Sciatic nerve (tissue), 2 donors: ENCODE measurements at places on chromosomes 4 and X.
A peak's percentile ranks its signal among the peaks of the same experiment; 100 is the strongest.

GRCh38 chr4:8110071-8110986 is 48.3 kb downstream of the ABLIM2 start:
- DNase-seq = no peak

DNA sequence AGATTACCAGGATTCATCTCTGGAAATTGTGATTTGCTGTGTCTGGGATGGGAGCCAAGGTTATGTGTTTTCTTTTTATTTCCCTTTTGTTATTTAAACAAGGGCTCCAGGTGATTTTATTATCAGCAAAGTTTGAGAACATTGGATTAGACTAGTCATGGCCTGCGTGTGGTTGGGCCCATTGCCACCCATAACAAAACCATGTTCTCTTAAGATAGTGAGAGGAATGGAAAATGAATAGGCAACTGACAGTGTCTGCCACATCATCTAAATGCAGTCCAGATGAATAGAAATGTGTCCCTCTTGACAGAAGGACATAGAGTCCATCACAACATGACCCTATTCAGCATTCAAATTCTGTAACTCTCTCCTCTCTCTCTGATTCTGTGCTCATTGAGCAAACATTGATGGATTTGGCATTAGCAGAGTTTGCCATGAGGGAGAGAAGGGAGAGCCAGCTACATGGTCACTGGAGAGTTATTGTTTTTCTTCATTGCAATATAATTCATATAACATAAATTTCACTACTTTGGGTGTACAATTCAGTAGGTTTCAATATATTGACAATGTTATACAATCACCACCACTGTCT is 11.7 kb downstream of the XK start:
- DNase-seq = no peak

GRCh38 chr4:33090910-33091309 is 2370.7 kb downstream of the PCDH7 start:
- DNase-seq = no peak

GRCh38 chr4:123706973-123707372 is 310.4 kb downstream of the SPRY1 start:
- DNase-seq = no peak

DNA sequence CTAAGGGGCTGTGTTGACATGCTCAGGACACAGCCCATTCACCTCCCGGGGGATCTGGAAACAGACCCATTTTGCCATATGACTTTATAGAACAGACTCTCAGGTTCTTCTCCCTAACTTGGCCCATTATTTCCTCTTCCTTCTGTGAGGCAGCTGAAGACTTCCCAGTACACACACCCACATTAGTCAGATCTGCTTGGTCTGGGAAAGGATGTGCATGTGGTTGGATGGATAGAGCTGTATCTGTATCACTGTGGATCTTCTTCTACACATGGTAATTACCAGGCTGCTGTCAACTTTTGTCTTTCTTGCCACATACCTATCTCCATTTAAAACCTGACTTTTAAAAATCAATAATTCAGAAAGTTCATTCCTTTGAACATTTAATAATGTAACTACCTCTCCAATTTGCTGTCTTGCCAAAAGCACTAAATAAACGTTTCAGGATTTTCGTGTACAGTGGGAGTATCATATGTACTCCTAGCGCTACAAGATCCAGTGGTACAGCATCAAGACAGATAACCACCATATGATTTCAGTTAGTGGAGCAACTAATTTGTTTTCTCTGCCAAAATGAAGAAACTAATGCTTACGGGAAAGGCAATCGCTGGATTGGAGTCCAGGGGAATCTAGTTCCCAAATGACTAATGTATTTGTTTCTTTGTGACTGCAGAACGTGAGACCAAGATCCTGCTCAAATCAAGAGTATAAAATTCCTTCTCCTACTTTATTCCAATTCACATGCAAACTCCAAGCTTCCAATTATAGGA is 134.1 kb upstream of the MAP3K15 start:
- no peak for DNase-seq

GRCh38 chrX:39022106-39022505 is 220.8 kb downstream of the MID1IP1 start:
- DNase-seq = no peak

DNA sequence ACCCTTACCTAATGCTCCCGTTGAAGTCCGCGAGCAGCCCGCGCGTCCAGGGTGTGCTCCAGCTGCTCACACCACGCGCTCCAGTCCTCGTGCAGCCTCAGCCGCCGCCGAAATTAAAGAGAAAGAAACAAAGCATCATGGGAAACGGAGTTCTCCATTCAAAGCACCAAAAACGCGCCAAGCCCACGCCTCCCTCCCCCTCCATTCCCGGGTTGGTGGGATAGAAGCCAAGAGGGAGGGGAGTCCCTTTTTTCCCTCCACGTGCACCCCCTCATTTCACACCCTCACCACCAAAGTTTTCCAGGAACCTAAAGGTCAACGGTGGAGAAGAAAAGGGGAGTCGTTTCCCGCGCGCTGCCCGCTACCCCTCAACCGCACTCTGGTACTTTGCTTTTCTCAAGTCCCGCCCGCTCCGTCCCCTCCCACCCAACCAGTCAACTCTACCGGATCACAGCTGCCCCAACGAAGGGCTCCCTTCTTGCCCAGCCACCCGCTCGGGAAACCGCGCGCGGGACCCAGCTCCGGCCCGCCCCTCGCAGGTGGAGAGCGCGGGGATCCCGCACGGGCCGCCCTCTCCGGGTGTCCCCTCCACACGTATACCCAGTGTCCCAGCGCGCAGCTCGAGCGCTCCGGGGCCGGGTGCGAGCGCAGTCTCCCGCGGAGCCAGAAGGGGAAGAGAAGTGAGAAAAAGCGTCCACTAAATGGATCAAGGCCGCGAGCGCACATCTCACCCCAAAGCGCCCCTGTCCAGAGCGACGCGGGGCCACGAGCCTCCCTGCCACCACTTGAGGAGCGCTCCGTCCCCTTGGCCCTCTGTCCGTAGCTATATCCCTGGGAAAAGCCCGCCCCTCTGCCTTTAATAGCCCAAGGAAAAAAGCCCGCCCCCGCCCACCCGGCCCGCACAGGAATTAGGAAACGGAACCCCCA is 65.1 kb upstream of the CCDC160 start:
- peak; percentile 67 for DNase-seq

DNA sequence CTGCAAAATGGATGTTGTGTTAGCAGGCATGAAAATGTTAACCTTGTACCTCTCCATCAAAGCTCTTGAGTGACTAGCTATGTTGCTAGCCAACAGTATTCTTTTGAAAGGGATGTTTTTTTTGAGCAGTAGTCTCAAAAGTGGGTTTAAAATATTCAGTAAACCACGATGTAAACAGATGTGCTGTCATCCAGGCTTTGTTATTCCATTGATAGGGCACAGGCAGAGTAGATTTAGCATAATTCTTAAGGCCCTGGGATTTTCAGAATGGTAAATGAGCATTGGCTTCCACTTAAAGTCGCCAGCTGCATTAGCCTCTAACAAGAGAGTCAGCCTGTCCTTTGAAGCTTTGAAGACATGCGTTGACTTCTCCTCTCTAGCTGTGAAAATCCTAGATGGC is 18.4 kb downstream of the FGF2 start:
- no peak for DNase-seq

GRCh38 chr4:1330761-1331590 is 16.0 kb upstream of the UVSSA start:
- no peak for DNase-seq

- no peak for DNase-seq
These were observed 21.3 kb upstream of the ADRA2C start for GRCh38 chr4:3744901-3745300.

DNA sequence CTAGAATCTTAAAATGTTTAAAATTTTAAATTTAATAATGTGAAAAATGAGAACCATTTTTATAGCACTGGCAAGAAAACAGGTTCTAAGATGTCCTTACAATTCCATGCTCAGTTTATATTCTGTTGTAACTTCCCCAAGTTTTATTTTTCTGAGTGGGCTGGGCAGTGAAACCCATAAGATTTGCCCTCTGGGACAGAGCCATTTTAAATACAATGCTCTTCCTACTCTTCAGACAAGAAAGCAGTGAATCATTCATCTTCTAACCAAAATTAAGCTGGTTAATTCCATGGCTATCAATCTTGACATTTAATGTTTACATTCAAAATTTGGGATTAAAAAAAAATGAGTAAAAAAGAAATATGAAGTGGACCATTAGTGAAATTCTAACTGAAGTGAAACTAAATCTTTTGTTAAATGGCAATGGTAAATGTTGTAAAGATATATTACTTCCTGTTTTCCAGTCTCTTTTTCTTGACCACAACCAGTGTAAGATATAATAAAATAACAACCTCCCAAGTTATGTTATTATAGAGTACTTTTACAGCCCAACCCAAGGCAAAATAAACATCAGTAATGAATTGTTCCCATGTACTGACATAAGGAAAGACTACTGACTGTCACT is 37.2 kb upstream of the PTPN13 start:
- no peak for DNase-seq

DNA sequence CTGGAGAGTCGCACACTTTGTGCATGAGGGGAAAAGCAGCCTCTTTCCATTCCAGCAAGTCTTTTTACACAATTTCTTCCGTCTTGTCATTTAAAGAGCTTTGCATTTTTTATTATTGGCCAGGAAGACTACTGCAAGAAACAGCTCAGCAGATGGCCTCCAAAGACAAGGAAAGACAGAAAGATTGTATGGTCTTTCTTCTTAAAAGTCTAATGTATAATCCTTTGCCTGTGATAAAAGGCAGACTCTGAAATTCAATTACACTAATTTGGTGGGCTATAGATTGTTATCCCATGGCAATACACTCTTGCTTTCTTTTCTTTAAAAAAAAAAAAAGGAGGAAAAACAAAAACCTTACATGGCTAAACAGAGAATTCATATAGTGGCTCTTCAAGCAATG is 5.9 kb downstream of the CAPN6 start:
- no peak for DNase-seq

DNA sequence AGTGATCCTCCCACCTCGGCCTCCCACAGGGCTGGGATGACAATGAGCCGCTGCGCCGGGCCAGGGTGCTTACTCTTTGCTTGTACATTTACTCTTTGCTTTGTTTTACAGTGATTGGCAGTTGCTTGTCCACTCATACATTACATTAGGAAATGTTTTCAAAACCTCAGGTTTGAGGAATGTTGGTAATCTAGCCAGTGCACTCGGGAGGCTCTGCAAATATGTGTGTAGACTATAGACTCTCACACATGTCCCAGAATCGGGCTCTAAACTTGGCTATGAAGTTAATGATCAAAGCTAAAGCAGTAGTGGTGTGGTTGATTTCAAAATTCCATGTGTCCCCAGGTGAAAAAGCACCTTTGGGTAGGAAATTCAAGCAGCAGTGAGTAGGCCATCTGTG is 20.5 kb downstream of the TRMT44 start:
- DNase-seq = no peak

- no peak for DNase-seq
These were observed 5.8 kb downstream of the VMA21 start for GRCh38 chrX:151402719-151403390.

DNA sequence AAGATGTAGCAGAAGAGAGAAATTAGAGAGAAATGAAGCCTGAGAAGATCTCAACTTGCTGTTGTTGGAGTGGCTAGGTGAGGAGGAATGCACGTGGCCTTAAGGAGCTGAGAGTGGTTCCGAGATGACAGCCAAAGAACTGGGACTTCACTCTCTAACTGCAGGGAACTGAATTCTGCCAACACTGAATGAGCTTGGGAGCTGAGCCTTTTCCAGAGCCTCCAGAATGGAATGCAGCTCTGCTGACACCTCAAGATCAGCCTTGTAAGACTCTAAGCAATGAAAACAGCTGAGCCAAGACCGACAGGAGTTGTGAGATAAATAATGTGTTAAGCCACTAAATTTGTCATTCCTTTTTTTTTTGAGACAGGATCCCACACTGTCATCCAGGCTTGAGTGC is 73.0 kb downstream of the TLL1 start:
- DNase-seq = no peak

GRCh38 chrX:136157187-136157586 is 9.9 kb downstream of the FHL1 start:
- no peak for DNase-seq

GRCh38 chr4:128869776-128870509 is 60.4 kb downstream of the JADE1 start:
- no peak for DNase-seq

DNA sequence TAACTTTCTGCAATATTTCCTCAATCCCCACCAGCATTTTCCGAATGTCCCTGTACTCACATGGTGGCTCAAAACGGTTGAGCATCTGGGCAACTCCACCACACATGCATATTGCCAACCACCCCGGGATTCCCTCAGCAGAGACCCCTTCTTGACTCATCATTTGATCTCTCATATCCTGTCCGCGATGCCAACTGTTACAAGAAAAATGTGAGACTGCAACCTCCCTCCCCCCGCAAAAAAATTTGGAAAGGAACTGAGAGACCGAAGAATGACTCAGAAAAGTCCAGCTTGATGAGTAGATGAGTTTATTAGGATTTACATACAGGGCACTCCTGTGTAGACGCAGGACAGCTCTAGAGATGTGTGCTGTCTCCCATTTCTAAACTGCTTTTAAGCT is 561.4 kb downstream of the ZIC3 start:
- DNase-seq = no peak

DNA sequence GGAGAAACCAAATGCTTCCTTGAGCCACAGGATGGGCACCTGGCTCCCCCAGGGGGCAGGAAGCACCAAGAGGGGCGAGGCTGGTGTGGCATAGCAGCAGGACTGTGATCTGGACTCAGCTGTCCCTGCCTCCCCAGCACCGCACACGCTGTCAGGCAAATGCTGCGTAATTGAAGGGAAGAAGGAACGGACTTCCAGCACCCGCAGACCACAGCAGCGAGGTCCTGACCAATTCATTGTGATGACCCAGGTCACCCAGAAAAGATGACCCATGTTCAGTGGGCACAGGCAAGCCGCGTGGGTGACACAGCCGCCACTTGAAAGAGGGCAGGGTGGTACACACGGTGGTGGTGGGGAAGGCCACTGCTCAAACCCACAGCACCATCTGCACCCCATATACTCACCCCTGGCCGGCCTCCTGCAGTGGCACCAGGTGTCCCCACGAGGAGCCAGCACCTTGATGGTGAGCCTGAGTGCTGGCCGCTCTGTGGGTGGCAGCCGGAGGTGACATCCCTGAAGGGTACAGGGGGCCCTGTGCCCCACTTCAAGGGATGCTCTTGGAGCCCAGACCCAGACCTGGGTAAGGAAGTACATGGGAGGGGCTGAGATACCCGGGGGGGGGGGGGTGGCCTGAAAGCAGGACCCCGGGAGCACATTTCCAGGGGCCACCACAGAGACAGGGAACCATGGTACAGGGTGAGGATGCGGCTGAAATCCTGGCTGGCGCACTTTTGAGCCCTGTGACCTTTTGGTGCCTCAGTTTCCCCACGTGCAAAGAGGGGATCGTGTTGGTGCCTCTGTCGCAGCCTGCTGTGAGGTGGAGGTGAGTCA is 11.5 kb downstream of the NAT8L start:
- no peak for DNase-seq

DNA sequence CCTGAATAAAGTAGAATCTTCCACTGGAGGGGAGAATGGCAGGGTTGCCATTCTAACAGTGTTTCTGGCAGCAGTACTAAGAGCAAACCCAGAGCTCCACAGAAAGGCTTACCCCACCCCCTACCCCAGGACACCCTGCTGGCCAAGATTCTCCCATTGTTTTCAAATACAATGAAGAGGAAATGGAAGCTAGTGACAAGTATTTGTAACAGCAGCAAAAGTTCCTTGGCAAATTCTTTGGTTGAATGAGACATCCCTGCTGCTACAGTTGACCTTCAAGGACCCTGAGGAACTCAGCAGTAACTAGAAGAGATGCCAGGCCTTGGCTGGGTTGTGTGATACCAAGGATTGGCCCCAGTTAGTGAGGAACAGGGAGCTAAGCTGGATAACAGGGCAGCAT is 124.2 kb upstream of the DGKK start:
- no peak for DNase-seq
